ENCODE measurements at places on chromosomes 11 and 22.

DNA sequence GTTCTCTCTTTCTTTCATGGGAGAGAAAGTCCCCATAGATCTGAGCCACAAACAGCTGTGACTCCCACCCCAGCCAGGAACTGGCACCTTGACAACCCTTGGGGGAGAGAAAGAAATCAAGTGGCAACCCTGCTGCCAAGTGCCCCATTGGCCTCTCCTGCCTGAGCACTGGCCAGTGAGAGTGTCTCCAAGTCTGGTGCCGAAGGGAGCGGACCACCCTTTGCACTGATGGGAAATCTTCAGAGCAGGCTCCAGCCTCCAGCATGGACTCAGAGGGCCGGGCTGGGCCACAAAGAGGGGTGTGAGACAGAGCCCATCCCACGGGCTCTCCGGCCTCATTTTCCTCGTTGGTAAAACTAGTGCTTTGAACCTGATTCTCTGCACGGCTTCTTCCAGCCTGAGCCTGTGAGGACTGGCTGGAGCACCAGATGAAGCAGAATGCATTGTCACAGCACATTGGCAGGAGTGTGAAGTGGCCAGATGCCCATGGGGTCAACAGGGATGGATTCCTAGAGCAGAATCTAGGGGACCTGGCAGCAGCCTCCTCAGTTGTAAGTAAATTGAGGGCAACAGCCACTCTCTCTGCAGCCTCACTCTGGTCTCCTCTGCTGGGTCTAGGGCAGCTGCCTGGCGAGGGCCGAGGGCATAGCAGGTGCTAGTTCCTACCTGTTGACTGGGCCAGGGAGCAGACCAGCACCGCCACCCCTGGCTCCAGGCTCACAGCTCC, 81.4 kb downstream of the TRIM29 start:
- no peak for DNase-seq

DNA sequence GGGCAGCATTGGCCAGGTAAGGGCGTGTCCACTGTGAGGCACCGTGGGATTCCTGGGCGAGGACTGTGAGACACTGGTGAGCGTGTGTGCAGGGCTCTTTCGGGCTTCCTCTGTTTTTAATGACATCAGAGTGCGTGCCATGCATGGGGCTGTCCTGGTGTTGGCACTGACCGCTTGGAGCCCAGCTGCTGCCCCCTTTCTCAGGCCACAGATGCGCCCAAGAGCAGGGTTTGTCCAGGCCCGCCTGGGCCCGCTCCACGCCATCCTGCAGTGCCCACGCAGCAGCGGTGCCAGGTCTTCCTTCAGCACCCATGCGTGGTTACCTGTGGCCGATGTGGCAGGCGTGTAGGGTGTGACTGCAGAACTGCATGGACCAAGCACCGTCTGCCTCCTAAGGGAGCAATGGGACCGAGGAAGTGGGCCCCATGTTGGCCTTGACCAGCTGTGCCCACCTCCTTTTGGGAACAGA, 72.3 kb upstream of the SEPTIN5 start:
- DNase-seq: no peak

- no peak for DNase-seq
These were observed 32.8 kb upstream of the WNT7B start for GRCh38 chr22:46009730-46010129.

DNA sequence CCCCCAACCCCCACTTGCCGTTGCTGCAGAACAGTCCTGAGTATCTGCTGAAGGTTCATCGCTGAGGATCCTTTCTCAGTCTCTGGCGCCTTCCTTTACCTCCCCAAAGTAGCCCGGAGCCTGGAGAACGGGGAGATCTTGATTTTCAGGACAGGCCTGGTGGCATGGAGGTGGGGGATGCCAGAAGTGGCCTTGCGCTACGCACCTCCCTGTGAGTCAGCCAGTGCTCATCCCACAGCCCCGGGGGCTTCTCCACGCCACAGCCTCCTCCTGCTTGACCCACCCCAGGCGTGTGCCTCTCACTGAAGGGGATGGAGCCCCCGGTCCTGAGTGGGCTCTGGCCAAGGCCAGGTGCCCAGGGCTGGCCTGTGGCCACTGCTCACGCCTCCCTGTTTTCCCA, 339.6 kb downstream of the TBC1D22A start:
- DNase-seq: no peak

DNA sequence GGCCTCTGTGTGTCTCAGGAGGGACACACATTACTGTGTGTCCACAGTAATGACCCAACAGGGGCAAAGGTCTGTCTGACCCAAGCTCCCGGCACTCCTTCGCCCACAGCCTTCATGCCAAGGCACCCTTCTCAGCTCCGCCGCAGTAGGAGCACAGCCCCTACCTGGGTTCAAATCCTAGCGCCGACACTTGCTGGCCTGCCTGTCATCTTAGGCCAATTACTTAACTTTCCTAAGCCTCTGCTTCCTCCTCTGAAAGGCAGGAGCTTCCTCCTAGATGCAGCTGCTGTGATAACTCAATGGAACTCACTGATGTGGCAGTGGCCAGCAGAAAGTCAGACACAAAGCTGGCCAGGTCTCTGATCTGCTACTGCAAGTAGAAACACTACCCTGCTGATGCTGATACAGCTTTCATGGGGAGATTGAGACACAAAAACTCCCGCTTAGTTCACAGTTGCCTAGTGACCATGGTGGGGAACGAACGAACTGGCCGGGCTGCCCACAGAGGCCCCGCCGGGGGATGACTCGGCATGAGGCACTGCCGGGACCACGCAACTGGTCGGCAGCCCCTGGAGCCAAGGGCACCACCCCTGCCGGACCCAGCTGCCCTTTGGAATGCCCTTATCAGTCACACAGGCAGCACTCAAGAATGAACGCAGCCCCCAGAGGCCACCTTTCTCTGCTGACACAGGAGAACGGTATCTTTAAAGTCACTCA, 8.1 kb downstream of the EHD1 start:
- no peak for DNase-seq

DNA sequence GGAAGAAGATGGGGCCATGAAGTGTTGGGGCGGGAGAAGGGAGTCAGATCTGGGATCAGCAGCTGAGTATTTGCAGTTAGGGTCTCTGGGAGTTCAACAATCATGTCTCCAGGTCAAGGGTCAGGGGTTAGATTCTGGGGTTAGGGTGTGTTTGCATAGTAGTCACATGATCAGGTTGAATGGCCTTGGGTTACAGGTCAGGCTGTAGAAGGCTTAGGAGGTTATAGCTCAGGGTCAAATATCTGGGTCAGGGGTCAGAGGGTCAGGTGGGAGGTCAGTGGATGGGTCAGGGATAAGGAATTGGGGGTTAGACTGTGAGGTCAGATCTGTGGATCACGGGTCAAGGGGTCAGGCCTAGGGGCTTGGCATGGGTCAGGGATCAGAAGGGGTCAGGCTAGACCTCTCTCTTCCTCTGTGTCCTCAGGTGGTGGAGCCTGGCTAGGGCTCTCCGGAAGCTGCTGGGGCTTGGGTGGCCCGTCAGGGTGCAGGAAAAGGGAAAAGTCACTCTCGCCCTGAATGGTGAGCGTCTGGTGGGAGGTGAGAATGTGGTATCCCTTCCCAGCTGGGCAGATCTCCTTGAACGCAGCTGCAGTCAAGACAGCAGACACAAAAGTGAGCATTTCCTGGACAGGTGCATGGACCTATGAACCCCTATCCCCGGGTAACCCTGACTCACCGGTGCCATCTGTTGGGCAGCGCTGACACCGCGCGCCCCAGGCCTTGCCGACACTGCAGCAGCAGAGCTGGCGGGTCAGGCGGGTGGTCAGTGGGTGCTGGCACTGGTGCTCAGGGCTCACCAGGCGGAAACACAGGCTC, 6.4 kb downstream of the LTBP3 start:
- DNase-seq: no peak

DNA sequence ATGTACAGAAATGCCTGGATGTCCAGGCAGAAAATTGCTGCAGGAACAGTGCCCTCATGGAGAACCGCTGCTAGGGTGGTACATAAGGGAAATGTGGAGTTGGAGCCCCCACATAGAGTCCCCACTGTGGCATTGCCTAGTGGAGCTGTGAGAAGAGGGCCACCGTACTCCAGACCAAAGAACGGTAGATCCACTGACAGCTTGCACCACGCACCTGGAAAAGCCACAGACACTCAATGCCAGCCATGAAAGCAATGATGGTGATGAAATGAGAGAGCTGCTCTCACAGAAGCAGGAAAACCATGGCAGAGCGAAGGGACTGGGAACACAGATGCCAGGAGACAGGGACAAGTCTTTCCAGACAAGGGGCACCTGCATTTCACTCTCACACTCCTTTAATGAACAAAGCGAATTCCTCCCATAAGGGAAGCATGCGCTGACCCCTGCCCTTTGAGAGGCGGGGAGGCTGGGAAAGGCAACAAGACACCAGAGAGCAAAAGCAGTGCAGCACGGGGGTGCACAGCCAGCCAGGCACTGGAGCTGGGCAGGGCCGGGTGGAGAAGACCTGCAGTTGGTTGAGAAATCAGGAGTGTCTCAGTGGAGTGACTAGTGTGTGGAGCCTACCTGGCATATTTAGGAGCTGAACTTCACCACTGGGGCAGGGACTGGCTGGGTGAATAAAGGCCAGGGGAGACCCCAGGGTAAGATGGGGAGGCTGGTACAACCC, 1025.2 kb downstream of the TBC1D22A start:
- no peak for DNase-seq

Data from stimulated activated CD4-positive, alpha-beta T cell treated with anti-CD3 and anti-CD28 coated beads, Interleukin-1b, Interleukin-23, amount 100 ng/mL, for 1 hour (primary cell).